ENCODE measurements at places on chromosomes 7 and 10.

GRCh38 chr10:26593896-26594295 lies 103.6 kb upstream of the PDSS1 start:
- no peak for DNase-seq

DNA sequence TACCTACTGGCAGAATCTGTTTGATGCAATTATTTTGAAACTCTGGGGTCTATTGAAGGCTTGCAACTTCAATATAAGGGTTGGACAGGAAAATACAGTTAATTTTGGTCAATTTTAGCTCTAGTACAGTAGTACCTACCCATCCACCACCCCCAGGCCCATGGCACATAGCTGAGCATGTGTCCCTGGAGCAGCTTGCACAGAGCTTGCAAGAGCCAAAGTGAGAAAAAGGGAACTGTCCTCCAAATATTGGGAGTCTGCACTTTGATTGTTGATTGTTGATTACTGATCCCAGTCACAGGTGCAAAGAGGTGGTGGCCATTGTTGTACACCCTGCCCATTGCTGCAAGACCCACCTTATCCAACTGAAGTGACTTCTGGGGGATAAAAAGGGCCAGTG lies 52.8 kb downstream of the DDC start:
- DNase-seq, result no peak

DNA sequence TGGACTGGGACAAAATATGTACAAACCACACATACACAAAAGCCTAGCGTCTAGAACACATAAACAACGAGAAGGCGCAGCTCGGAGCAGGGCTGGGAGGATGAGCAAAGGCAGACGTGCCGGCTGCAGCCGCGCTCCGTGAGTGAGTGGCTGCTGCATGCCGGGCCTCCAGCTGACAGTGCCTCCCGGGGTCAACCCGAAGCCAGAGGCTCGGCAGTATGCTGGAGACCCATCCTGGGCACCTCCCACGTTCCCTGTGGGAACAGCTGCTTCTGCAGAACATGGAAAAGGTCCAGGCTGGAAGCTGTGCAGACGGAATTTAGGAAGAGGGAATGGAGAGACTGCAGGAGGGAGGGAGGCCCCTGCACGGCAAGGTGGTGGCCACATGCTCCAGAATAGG lies 3.6 kb upstream of the GPR146 start:
- DNase-seq, result no peak

- DNase-seq, result no peak
Measured at GRCh38 chr7:139738101-139738489, 39.7 kb downstream of the HIPK2 start.

DNA sequence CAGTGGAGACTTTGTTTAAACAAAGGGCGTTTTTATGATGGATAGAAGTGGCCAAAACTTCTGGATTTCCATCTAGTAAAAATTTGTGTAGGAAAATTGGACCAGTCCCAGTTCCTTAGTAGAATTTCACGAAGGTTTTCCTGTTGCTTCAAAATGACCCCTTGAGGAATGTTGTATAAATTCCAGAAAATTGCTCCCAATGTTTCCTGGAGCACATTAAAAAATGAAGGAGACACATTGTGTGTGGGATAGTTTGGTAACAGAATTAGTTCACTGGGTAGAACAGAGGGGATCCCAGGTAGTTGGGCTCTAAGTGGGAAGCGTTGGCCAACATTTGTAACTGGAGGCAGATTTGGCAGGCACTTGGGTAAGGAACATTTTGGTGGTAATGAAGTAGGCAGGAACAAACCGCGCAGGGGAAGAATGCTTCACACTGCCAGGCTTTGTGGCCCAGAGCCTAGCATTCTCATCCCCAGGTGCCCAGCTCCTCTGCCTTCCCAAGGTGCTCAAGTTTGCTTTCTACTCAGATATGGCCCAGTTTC lies 758.6 kb downstream of the AUTS2 start:
- DNase-seq, result no peak

- no peak for DNase-seq
Measured at GRCh38 chr10:113480851-113481502, 71.9 kb upstream of the HABP2 start.

GRCh38 chr7:152108359-152108758 lies 82.9 kb downstream of the GALNT11 start:
- no peak for DNase-seq

DNA sequence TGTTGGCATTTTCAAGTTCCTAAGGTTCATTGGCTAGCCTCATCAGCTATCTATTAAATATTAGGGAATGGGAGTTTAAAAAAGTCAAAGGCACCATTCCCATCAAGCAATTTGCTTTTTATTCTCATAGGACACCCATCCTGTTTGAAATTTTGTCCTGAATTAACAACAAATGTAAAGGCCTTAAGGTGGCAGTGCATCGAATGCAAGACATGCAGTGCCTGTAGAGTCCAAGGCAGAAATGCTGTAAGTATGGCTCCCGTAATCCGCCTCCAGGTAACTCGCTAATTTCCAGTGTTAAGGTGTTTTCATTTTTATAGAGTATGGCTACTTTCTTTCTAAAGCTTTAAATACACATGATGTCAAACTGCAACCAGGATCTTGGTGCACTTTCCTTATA lies 141.9 kb upstream of the SAMD8 start:
- DNase-seq, result no peak

DNA sequence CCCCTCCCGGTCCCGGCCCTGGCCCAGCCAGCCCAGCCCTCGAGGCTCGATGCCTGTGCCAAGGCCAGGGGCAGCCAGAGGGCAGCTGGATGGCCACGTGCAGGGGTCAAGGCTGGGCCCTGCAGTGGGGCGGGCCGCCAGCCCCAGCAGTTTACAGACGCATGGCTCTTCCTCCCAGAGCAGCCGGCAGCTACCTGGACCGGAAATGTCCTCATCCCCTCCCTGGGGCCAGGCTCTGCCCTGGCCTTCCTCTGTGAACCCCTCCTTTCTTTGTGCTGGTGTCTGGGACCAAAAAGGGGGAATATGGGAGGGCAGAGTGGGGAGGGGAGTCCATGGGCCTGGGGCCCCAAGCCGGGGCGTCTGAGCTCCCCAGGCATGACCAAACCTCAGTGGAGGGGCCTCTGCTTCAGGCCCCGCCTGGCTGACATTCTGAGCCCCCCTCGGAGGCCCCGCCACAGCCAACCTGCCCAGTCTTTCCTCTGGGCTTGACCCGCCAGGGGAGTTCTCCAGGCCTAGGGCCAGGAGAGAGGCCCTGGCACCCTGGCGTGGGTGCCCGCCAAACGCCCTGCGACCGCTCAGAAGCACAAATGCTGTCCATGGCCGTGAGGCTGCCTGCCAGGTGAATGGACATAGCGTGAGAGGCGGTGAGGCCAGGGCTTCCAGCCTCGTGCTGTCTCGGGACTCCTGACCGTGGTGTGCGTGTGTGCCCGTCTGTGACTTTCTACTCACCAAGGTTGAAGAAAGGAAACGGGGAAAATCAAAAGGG lies 24.7 kb upstream of the AMZ1 start:
- DNase-seq, result no peak

- no peak for DNase-seq
Measured at GRCh38 chr7:129702761-129703338, 91.3 kb downstream of the NRF1 start.

GRCh38 chr10:26478061-26478460 lies 39.9 kb downstream of the APBB1IP start:
- DNase-seq, result no peak

GRCh38 chr10:110529596-110530011 lies 31.9 kb downstream of the DUSP5 start:
- no peak for DNase-seq

DNA sequence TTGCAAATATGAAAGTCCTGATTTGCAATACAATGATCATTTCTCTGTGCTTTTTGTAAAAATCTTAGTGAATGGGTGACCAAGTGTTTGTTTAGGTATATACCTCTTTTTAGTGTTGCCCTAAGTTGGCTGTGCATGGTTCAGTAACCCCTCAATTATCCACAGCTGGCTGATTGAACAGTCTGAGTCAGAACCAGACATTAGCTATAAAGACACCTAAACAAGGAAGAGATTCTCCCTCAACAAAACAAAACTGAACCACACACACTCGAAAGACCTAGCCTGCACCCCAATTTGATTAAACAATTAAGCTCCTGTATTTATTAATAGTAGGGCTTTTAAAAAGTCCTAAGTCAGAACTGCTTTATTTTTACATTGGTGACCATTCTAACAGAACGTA lies 2.8 kb downstream of the RSBN1L start:
- no peak for DNase-seq

- DNase-seq, result no peak
Measured at GRCh38 chr7:26183545-26184280, 16.8 kb downstream of the HNRNPA2B1 start.

DNA sequence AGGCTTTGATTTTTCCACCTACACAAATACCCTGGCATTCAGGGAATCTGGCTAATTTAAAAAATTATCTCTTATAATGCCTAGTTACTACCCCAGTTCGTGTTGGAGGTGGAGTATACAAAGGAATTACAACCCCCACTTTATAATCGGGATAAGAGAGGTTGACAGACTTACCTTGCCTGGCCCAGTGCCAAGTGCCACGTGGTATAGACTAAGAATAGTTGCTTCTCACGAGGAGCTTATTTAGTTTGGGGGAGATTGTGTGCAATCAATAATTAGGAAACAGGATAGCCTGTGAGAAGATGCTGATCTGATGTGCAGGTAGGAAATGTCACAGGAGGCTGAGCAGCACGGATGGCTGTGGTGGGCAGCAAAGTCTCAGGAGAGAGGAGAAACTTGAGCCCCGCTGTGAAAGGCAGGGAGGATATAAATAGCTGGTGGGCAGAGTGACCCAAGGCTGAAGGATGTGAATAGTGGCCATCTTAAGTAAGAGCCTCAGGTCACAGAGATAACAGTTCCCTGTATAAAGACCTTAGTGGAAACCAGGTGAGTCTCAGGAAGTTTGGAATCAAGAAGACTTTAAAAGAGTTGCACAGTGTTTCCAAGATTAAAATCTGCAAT lies 11.3 kb upstream of the ATXN7L1 start:
- no peak for DNase-seq
